ENCODE measurements at places on chromosomes 7 and 10.

DNA sequence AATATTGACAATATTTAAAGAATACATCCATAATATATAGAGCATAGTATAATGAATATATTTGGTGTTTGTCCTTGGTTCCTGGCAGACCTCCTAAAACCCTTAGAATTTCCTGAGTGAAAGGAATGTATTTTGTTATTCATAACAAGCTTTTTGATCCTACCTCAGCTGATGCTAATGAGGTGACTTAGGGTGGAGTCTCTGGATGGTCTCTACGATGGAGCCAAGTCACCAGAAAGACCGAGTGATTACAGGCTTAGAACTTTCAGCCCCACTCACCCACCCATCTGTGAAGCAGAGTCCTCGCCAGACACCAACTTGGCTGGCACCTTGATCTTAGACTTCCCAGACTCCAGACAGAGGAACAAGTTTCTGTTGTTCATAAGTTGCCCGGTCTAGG, 35.9 kb downstream of the UPF2 start:
- DNase-seq = no peak

DNA sequence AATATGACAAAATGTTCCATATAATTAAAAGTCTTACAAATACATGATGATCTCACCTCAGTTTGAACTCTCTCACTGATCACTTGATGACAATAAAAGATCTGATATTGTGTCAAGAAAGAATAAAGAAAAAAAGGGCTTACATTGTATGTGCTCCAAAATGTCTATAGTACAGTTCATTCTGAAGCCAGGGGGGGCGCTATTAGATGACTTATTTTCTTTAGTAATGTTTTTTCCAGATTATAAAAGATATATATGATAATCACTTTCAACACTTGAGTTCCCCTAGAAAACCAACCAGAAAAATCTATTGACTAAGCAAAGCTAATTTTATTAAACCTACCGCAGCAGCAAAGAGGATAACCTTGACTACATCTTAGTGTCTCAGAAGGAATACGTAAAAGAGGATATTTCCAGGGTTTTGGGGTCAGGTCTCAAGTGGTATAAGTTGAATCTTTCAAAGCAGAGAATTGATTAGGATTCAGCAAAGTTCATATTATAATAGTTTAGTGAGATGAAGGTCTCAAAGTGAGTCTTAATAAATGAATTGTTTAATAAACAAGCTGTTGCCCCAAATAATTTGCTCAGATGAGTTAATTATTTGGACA, 55.8 kb downstream of the PTN start:
- DNase-seq = no peak

DNA sequence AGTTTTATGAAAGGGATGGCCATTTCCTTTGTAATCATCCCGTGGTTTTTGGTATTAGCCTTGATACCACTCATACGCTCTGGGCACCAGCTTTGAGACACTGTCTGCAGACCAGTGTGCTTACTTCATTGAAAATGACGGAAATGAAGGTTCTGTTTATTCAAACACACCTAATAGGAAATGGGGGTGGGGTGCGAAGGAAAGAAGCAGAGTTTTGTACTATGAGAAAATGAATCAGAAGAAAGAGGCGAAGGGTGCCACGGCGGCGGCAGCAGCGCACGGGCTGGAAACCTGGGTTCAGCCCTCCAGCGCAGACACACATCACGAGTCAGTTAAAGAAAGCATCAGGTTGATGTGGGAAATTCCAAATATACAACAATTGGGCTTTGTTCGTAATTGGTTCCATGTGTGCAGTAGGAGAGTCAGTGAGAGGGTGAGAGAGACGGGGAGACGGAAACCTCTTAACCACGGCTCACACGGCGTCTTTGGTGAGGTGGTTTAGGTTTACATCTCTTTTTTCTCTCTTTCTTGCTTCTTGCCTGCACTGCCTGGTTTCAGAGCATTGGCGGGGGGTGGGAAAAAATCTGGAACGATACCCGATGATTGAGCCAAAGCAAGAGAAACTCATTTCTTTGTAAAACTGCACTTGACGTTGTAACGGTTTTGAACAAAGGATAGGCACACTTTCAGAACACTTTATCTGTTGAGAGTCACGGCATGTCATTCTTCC, 321.2 kb downstream of the FRMD4A start:
- no peak for DNase-seq

DNA sequence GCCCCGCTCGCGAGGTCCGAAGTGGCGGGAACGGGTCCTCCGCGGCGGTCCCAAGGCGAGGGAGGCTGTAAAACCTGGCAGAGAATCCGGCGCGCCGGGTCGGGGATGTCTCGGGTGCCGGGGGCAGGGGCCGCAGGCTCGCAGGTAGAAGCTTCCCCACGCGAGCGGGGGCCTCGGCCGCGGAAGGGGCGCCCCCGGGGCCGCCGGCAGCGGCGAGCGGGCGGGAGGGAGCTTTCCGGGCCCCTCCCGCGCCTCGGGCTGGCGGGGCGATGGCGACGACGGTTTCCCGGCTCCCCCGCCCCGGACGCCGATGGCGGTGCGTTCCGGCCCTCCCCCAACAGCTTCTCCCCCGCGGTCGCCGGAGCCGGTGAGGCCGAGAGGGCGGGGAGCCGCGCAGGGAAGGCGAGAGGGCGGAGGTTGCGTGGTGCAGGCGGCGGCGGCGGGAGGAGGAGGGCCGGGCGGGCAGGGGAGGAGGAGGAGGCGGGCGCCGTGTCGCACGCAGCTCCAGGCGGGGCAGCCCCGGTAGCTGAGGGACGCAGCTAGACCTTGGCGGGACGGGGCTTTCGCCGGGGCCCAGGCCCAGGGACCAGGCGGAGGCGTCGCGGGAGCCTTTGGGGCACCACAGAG, at the start of gene CUL1:
CUL1 (plus strand) TSS at position 507 of the 627 bp plus-strand sequence. CDS start 31,220 bp downstream, outside the sequence.
- peak; percentile 64 for DNase-seq

DNA sequence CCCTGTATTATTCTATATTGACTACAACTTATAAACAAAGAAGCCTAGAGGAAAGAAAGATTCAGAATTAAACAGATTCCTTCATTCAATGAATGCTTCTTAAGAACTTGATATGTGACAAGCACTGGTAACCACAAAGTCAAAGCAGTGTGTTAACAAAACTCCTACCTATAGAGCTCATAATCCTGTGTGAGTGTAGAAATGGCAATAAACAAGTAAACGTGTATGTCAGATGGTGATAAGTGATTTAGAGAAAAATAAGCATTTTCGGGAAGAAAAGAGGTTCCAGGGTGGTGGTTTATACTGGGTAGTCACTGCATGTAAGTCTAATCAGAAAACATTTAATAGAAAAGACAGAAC, 141.3 kb downstream of the JMJD1C start:
- no peak for DNase-seq

DNA sequence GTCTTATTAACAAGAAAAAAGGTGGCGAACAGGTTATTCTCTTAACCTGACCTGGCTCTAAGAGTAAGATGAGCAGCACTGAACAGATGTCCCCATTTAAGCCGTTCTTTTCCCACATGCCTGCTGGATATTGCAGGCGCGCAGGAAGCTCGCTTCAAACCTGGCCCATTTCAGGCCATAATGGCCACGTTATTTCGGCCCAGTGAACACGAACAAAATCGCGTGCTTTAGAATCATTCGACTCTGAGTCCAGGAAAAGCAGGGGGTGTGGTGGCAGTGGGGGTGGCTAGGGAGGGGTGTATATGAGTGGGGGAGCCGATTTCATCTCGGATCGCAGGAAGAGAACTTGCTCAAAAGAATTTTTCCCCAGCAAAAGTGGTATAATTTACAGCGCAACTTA, 6.6 kb upstream of the SP8 start:
- no peak for DNase-seq

DNA sequence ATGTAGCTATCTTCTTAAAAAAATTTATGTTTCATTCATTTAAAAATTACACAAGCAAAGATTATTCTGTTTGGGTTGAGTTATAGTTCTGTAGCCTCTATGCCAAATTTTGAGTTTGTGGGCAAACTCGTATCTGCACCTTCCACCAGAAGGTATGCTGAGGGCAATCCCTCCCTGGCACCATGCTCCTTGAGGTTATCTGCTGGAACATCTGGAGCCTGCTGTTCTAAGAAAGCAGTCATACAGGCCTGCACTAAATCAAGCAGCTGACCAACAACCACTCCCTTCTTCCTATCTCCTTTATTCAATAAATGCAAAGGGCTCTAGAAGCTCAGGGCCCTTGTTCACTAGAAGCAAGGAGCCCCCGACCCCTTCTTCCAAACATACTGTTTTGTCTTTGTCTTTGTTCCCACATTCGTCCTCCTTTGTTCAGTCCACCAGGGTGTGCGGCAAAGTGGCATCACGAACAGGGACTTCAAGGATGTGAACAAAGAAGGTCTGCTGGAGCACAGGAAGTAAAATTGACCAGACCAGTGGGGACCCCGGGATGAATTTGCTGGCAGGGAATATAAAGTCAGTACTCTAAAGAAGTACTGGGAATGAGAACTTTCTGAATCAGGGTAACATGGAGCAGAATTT, 36.4 kb downstream of the OR13A1 start:
- no peak for DNase-seq

GRCh38 chr7:99094401-99094800, 49.5 kb downstream of the SMURF1 start:
- no peak for DNase-seq

- no peak for DNase-seq
These were observed 4.8 kb downstream of the UCN3 start for GRCh38 chr10:5369362-5370158.

GRCh38 chr7:8985255-8985654, 551.8 kb downstream of the NXPH1 start:
- DNase-seq = no peak

GRCh38 chr7:129431911-129432643, 2.2 kb upstream of the STRIP2 start:
- DNase-seq = no peak
